ENCODE measurements at places on chromosomes 3 and 15.

GRCh38 chr3:52493232-52494017 is 1.7 kb upstream of the STAB1 start:
- H3K4me1 ChIP-seq, result peaks cover 9% of the 10 kb centered on the region
- H3K4me3 ChIP-seq, result no peak overlapping the region
- H3K27me3 ChIP-seq, result no peaks in the 10 kb centered on the region
- H3K36me3 ChIP-seq, result peaks cover 36% of the 10 kb centered on the region
- DNase-seq, result no peak
- no peak overlapping the region for H3K27ac ChIP-seq

- no peak for DNase-seq
- H3K4me1 ChIP-seq, result peaks cover 16% of the 10 kb centered on the region
- H3K36me3 ChIP-seq, result no peaks in the 10 kb centered on the region
- H3K4me3 ChIP-seq, result no peak overlapping the region
- H3K27ac ChIP-seq, result no peak overlapping the region
These were observed 13.8 kb downstream of the RPL39L start for GRCh38 chr3:187125319-187126031.

DNA sequence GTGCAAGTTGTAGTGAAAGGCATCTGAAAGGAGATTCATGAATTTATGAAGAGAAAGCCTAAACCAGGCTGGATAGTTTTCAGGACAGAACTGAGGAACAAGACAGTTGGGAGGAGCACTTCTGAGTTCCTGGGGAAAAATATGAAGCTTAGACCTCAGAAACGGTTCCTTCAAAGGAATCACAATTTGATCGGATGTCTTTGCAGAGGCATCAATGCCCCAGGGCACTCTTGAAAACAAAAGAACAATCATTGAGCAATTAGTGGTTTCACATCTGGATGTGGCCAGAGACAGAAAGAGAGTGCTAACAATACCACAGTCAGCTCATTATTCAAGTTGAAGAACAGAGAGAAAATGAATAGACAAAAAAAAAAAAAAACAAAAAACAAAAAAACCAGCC is 86.2 kb downstream of the KLF13 start:
- H3K27ac ChIP-seq, result no peak overlapping the region
- no peak for DNase-seq
- H3K4me3 ChIP-seq, result peak overlapping the region; percentile 42
- no peaks in the 10 kb centered on the region for H3K36me3 ChIP-seq
- H3K4me1 ChIP-seq, result peaks cover 14% of the 10 kb centered on the region
- no peaks in the 10 kb centered on the region for H3K27me3 ChIP-seq

DNA sequence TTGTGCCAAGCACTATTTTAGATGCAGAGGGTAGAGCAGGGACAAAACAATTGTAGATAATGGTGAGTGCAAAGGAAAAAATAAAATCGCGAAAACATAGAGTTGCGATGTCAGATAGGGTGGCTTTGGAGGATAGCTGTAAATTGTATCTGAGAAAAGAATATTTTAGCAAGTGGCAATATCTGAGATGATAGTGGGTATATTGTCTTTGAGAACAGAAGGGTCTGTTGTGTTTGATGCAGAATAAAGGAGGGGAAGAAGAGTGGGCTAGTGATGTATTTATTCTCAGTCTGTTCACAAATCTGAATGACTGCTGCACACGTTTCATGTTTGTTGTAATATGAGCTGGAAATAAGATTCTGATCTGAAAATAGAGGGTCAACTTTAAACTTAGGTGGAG is 396.8 kb downstream of the CADM2 start:
- no peak overlapping the region for H3K4me3 ChIP-seq
- H3K4me1 ChIP-seq, result no peaks in the 10 kb centered on the region
- H3K36me3 ChIP-seq, result no peaks in the 10 kb centered on the region
- no peak overlapping the region for H3K27ac ChIP-seq

DNA sequence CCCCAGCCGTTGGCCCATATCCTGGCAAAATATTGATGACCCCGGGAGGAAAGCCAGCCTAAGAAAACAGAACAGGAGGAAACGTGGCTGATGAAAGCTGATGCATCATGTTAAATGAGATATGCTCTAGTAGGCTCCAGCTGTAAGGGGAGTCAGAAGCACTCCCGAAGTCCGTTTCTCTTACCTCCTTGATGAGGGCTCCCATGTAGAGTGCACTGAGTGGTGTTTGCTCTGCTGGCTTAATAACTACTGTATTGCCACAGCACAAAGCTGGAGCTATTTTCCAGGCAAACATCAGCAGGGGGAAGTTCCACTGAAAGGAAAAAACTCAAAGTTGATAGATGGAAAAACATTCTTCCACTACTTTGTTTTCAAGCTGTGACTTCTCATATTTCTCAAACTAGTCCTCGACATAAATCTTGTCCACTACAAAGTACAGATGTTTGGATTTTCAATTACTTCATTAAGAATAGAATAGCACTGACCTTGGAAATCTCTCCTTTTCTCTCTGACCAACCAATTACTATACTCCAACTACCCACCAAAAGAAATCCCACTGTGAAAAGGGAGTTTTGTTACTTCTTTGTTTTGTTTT is 72.7 kb downstream of the ALDH1A2 start:
- H3K4me3 ChIP-seq, result no peak overlapping the region
- no peak for DNase-seq
- H3K4me1 ChIP-seq, result no peaks in the 10 kb centered on the region
- no peaks in the 10 kb centered on the region for H3K36me3 ChIP-seq
- peaks cover 53% of the 10 kb centered on the region for H3K27me3 ChIP-seq

DNA sequence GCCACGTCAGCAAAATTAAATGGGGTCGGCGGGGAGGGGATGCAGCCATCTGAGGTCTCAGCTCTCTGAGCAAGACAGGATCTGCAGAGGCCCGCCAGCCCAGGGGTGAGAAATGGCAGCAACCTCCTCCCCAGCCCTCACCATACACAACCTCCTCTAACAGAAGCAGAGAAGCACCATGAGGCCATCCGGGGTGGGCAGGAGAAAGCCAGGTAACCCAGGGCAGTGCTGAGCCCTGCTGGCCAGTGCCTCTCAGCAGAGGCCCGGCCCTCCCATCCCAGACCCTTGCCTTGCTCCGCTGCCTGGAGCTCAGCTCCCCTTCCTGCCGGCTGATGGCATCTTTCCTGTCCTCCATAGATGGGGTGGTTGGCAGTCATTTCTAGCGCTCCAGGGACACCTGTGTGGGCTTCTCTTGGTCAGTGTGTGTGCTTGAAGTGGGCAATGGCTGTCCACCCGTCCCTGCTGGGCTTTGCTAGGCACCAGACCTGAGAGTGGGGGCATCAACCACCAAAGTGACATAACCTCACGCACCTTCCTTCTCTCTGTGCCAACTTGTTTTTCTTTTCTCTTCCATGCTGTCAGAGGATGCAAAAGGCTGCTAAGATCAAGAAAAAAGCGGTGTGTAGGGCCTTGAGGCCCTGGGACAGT is 175.8 kb downstream of the NSMCE3 start:
- H3K4me1 ChIP-seq, result peaks cover 20% of the 10 kb centered on the region
- DNase-seq, result no peak
- no peak overlapping the region for H3K4me3 ChIP-seq
- peaks cover 5% of the 10 kb centered on the region for H3K36me3 ChIP-seq
- no peak overlapping the region for H3K27ac ChIP-seq

DNA sequence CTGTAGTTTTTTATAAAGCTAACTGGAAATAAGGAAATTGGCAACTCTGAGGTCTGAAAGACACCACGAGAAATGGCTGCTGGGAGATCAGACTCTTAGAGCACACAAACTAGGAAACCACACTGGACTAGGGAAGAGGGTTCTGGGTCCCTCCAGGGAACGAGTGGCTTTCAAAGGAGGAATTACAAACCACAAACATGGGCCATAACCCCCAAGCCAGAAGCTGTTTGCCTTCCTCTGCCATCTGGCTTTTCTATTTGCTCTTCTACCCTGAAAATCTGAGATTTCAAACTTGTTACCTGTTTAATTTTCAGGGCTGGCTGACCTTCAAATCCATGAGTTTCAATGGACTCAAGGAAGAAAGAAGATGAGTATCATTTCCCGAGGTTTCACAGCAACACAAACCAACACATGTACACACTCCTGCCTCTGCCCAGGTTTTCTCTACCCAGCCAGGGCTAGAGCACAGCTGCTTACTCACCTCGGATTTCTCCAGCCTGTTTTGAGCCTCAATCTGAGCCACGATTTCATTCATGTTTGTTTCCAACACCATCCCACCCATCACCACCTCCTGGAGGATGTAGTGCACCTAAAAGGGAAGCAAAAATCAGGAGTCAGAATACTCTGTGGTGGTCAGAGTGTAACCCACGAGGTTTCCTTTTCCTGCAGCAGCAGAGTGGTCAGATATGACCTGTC is 22.6 kb upstream of the ANPEP start:
- no peak overlapping the region for H3K4me3 ChIP-seq
- peak overlapping the region; percentile 64 for H3K27ac ChIP-seq
- H3K4me1 ChIP-seq, result no peaks in the 10 kb centered on the region
- H3K27me3 ChIP-seq, result no peaks in the 10 kb centered on the region

- no peaks in the 10 kb centered on the region for H3K4me1 ChIP-seq
- H3K27ac ChIP-seq, result no peak overlapping the region
- no peak for DNase-seq
- H3K27me3 ChIP-seq, result no peaks in the 10 kb centered on the region
These were observed 22.1 kb downstream of the SLC25A26 start for GRCh38 chr3:66242788-66243464.

GRCh38 chr3:36918050-36918449 is 26.8 kb downstream of the TRANK1 start:
- peak overlapping the region; percentile 17 for H3K4me3 ChIP-seq
- no peaks in the 10 kb centered on the region for H3K27me3 ChIP-seq
- H3K27ac ChIP-seq, result peak overlapping the region; percentile 76
- peaks cover 23% of the 10 kb centered on the region for H3K4me1 ChIP-seq
- no peaks in the 10 kb centered on the region for H3K36me3 ChIP-seq

GRCh38 chr3:15097891-15098290 is 1.1 kb downstream of the RBSN start:
- peak; percentile 42 for DNase-seq
- H3K4me3 ChIP-seq, result peak overlapping the region; percentile 81
- peak overlapping the region; percentile 95 for H3K27ac ChIP-seq
- peaks cover 6% of the 10 kb centered on the region for H3K27me3 ChIP-seq
- H3K36me3 ChIP-seq, result peaks cover 45% of the 10 kb centered on the region

DNA sequence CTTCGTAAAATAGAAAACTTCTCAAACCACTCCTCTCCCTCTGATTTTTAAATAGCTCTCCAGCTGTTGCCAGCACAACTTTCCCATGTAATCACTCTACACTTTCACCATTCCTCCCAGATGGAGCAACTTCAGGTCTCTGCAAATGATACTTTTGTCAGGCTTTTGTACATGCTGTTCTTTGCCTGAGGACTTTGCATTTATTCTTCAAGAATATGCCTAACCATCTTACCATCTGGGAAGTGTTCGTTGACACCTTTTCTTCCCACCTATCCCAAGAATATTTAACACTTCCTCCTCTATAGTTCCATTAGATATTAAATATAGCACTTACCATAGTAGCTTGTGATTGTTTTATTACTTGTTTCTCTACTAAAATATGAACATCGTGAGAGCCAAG is 703.7 kb downstream of the CADM2 start:
- no peak overlapping the region for H3K4me3 ChIP-seq
- no peaks in the 10 kb centered on the region for H3K4me1 ChIP-seq
- H3K36me3 ChIP-seq, result no peaks in the 10 kb centered on the region
- H3K27me3 ChIP-seq, result no peaks in the 10 kb centered on the region

DNA sequence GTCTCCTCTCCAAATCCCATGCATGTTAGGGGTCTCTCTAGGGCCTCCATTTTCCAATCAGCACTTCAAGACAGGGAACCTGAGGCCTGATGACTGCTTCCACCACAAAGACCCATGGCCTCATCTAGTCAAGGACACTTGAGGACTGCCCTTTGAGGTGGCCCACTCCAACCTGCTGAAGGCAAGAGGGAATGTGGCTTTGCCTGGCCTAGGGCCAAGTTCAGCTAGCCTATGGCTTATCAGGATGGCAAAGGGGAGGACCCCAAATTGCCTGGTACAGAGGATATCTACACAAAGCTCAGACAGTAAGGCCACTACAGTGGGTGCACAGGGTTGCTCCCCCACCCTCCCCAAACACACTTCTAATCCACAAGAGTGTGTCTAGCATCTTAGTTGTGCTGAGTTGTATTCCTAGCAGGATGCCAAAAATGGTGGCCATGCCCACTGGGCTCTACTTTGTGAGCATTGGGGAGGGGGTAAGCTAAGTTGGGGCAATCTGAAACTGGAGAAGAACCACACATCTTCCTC is 10.0 kb upstream of the GRAMD2A start:
- H3K27me3 ChIP-seq, result no peaks in the 10 kb centered on the region
- no peaks in the 10 kb centered on the region for H3K4me1 ChIP-seq
- H3K27ac ChIP-seq, result peak overlapping the region; percentile 17
- H3K4me3 ChIP-seq, result no peak overlapping the region

GRCh38 chr3:120344349-120344748 is 4.8 kb downstream of the LRRC58 start:
- DNase-seq, result no peak
- H3K4me1 ChIP-seq, result peaks cover 44% of the 10 kb centered on the region
- no peaks in the 10 kb centered on the region for H3K27me3 ChIP-seq
- H3K4me3 ChIP-seq, result peak overlapping the region; percentile 34

- DNase-seq, result peak; percentile 20
- H3K4me1 ChIP-seq, result peaks cover 64% of the 10 kb centered on the region
- H3K27ac ChIP-seq, result peak overlapping the region; percentile 50
- peaks cover 39% of the 10 kb centered on the region for H3K36me3 ChIP-seq
These were observed 10.6 kb downstream of the ARPP19 start for GRCh38 chr15:52558196-52558595.

- no peak overlapping the region for H3K27ac ChIP-seq
- DNase-seq, result no peak
- H3K27me3 ChIP-seq, result peaks cover 43% of the 10 kb centered on the region
- H3K36me3 ChIP-seq, result no peaks in the 10 kb centered on the region
These were observed 19.8 kb downstream of the ST3GAL6 start for GRCh38 chr3:98782824-98783500.

DNA sequence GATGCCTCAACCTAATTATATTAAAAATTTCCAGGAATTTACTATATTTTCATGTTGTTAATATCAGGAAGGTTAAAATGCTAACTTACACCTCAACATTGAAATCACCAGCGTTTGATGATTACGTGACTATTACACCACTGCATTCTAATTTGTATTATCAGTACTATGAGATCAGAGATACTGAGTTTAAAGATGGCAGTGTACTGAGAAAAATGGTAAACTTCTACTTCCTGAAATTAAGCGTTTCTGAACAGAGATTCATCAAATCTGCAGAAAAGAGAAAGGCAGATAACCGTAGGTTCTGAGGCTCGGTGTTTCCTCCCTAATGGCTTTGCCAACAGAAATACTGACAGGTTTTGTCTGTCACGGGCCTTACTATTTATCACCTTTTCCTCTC is 69.9 kb downstream of the CRTC3 start:
- H3K27ac ChIP-seq, result no peak overlapping the region
- H3K27me3 ChIP-seq, result no peaks in the 10 kb centered on the region
- DNase-seq, result no peak
- H3K36me3 ChIP-seq, result peaks cover 13% of the 10 kb centered on the region
- H3K4me3 ChIP-seq, result no peak overlapping the region

DNA sequence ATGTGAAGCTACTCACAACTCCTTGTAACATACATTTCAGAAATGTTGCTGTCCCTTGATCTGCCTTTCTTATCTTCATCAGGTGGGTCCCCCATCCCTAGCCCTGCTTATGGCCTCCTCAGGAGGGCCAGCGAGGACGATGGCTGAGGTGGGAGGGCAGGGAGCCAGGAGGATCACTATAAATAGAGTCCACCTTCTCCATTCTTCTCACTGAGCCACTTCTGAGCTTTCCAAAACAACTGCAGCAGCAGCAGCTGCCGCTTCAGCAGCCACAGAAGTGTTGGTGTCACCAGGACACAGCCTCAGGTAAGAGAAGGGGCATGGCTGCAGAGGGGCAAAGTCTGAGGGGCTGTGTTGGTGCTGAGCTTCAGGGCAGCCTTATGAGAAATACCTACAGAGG is 53.5 kb downstream of the ANAPC13 start:
- H3K27ac ChIP-seq, result no peak overlapping the region
- DNase-seq, result no peak
- H3K4me1 ChIP-seq, result peaks cover 2% of the 10 kb centered on the region
- peaks cover 68% of the 10 kb centered on the region for H3K27me3 ChIP-seq

GRCh38 chr15:66780172-66780972 is 78.3 kb downstream of the SMAD6 start:
- H3K36me3 ChIP-seq, result no peaks in the 10 kb centered on the region
- DNase-seq, result no peak
- no peak overlapping the region for H3K27ac ChIP-seq

Data from effector memory CD8-positive, alpha-beta T cell (primary cell).